GM23338 (cell line): ENCODE measurements at places on chromosomes 6 and 20.

DNA sequence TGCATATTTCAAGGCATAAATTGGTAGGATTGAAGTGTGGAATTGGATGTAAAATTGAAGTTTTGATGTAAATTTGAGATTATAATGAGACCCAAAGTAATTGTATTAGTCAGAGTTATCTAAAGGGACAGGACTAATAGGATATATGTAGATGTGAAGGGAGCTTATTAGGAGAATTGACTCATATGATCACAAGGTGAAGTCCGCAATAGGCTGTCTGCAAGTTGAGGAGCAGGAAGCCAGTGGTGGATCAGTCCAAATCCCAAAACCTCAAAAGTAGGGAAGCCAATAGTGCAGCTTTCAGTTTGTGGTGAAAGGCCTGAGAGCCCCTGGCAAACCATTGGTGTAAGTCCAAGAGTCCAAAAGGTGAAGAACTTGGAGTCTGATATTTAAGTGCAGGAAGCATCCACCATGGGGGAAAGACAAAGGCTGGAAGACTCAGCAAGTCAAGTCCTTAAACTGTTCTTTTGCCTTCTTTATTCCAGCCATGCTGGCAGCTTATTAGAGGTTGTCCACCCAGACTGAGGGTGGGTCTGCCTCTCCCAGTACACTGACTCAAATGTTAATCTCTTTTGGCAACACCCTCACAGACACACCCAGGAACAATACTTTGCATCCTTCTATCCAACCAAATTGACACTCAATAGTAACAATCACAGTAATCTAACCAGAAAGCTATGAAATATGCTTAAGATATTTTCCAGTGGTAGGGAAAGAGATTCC, 442.6 kb upstream of the PTCHD4 start:
- no peak for DNase-seq

GRCh38 chr20:7410150-7410549, 530.1 kb downstream of the HAO1 start:
- no peak for DNase-seq

DNA sequence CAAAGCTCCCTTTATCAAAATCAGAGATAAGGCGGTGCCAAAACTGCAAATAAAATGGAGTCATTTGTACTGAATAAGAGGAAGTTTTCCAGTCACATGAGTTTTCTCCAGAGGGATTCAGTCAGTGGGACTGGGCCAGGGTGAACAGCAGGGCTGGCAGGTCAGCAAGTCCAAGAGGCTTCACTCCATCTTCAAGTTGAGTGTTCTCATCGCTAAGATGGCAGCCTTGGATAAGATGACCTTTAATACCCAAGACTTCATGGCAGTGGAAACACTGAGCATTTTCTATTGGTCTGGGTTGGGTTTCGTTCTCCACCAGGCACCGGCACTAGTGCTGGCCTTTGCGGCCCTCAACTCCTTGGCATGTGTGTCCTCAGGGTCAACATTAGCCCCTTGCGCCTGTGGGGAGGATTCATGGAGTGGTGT, 29.3 kb upstream of the IGF2R start:
- no peak for DNase-seq

- peak; percentile 5 for DNase-seq
These were observed 371.8 kb upstream of the NRSN1 start for GRCh38 chr6:23754197-23754596.

- DNase-seq = no peak
These were observed 17.1 kb downstream of the NTSR1 start for GRCh38 chr20:62725596-62726268.

GRCh38 chr20:41279546-41280225, 37.8 kb downstream of the ZHX3 start:
- no peak for DNase-seq

GRCh38 chr6:107416145-107416544, 43.2 kb downstream of the PDSS2 start:
- DNase-seq = no peak

GRCh38 chr6:136737374-136737844, 54.9 kb downstream of the MAP3K5 start:
- no peak for DNase-seq

DNA sequence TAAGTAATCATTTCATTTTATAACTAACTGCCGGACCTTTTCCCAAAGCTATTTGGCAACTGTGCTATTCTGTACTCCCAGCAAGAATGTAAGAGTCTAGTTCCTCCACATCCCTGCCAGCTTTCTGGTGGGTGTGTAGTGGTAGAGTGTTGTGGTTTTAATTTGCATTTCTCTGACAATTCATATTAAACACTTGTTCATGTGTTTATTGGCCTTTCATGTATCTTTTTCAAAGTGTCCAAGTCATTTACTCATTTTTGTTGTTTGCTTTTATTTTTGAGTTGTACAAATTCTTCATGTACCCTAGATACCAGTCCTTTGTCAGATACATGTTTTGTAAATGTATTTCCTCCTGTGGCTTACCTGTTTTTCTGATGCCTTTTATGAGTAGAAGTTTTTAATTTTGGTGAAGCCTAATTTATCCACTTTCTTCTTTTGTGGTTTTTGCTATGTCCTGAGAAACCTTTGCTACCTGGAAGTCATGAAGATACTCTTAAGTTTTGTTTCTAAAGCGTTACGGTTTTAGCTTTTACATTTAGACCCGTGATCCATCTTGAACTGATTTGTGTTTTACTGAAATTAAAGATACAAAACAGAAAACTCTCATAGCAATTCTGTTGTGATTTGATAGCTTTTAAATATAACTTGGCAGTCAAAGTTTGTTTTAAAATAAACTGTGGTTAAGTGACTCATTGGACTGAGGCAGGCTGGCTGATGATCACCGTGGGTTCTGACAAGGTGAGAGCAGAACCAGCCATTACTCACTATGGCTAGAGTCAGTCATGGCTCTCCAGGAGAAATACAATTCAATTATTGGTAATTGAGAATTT, 8.0 kb downstream of the MYLIP start:
- DNase-seq = no peak

DNA sequence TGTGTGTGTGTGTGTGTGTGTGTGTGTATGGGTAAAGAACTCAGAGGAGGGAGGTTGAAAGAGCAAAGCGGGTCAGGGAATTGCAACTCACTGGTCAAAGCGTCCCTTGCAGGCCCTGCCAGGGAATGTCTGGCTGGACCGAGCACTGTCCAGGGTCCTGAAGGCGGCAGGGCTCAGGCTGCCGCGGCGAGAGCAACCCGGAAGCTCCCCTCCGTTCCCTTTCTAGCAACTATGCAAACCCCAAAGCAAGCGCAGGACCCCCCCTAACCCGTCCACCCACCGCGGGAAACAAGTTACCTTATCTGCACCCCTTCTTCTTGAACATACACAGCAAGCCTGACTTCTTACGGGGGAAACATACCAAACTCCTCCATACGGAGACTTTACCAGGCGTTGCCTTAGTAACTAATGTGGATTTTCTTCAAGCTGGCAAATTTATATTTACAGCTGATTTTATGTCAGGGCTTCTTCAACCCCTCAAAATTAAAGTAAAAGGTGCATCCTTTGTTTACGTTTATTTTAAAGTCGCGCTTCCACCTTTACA, 538 bp upstream of the GRM1 start:
- peak; percentile 82 for DNase-seq

GRCh38 chr20:45467861-45468260, 1.7 kb upstream of the WFDC2 start:
- DNase-seq = peak; percentile 15

DNA sequence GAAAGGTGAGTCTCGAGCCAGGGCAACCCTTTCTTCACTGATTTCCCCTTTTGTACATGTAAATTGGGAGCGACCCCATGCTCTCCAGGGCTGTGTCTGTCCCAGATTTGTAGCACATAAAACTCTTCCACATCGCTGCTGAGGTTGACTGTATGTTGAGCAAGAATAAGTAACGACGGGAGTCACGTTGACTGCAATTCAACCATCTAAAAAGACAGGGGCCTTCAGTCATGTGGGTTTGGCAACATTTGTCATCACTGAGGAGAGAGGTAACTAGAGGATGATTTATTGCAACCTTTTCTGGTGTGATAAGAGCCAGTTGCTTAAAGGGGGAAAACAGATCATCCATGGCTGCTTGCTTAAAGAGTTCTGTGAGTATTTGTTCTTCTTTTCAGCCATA, 159.4 kb upstream of the SULF2 start:
- no peak for DNase-seq

DNA sequence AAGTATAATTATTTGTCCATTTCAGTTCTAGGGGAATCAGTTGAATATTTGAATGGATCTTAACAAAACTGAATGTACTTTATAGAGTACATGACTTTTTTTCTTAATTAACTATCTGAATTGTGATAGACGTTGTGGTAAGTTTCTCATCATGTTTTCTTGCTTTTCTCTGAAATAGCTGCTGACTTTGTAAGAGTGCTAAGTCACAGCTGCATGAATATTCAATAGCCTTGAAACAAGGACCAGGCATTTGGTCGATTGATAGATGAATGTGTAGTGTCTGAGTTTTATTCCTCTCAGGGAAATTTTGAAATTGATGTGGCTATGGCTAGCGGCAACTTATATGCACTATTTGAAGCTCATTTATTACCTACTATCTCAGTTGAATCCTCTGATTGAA, 56.0 kb downstream of the ADGRB3 start:
- DNase-seq = no peak

GRCh38 chr6:131744432-131745287, 33.8 kb upstream of the CTAGE9 start:
- DNase-seq = peak; percentile 62

- DNase-seq = no peak
These were observed 54.9 kb downstream of the ANKRD6 start for GRCh38 chr6:89487864-89488263.

- peak; percentile 23 for DNase-seq
These were observed 585.6 kb downstream of the DHX35 start for GRCh38 chr20:39547546-39548408.

DNA sequence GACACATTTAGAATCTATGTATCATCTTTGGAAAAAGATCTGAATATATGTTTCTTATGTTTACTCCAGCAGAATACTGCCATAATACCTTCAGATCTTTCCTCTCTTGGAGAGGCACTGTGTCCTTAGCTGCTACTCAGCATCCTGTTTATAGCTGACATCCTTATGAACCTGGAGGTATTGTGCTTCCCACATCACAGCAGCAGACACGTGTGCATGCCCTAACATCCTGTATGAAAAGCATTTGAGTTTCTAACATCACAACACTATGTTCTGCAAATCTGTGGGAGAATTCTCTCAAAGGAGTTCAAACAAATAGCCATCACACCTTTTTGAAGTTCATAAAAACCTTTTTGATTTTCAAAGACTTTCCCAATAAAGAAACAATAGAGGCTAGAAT, 216.0 kb downstream of the GJA1 start:
- DNase-seq = no peak

- no peak for DNase-seq
These were observed 1.6 kb downstream of the CDH22 start for GRCh38 chr20:46306743-46307138.

- DNase-seq = peak; percentile 88
These were observed 1.9 kb upstream of the FUCA2 start for GRCh38 chr6:143513410-143513809.

GRCh38 chr20:57145089-57145631, 121.3 kb downstream of the BMP7 start:
- DNase-seq = no peak

DNA sequence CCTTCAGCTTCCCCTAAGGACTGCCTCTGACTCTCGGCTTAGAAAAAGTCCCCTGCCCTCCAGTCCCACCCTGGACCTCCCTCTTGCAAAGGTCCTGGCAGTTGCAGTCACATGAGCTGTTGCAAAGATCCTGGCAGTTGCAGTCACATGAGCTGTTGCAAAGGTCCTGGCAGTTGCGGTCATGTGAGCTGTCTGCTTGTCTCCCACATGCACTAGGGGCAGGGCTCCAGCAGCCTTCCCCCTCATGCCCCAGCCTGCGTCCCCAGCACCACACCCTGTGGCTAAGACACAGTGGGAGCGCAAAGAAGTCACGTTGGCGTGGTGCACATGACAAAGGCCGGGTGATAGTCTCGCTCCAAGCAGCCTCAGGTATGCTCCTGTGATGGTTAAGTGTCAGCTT, 82.9 kb downstream of the ZNF217 start:
- DNase-seq = no peak

GRCh38 chr6:17710331-17710730, 3.6 kb upstream of the NUP153 start:
- DNase-seq = no peak

DNA sequence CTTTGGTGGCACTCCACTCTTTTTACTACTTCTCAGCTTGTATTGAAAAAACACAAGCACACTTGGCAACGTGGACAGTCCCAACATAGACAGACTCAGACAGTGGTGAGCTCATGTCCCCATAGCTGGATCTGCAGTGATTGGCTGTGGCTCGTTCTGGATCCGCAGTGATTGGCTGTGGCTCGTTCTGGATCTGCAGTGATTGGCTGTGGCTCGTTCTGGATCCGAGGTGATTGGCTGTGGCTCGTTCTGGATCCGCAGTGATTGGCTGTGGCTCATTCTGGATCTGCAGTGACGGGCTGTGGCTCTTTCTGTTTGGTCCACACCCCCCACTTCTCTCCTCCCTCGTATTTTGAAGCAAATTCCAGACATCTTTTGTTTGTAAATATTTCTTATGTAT, 28.0 kb downstream of the OSBPL2 start:
- DNase-seq = no peak

DNA sequence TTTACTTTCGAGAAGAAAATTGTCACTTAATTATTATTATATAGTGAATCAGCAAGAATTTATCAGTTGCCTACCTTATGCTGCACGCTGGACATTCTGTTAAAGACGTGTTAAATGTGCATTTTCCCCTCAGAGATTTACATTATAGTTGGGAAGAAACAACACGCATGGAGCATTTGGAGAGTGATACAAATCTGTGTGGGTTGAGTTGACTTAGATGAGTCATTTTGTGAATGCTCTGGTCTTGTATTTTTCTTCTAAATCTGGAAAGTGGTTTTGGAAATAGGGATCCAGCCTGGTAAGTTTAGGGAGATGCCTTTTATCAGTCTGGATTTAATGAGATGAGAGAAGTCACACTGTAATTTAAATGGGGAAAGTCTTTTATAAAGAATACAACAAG, 24.0 kb upstream of the SMIM26 start:
- DNase-seq = no peak

DNA sequence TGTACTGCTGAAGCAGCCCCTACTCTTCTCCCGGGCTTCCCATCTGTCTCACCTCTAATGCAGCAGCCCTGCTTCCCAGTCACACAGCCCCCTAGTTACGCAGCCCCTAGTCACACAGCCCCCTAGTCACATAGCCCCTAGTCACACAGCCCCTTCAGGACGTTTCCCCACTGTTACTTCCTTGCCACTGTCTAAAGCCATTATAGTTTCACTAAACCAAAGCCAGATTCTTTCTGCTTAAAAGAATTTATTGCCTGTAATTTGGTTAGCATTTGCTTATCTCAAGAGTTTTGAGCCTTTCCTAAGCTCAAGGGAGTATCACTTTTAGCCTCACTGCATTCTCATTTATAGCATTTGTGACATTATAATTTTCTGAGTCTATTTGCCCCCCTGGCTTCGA, 127.9 kb downstream of the LMBRD1 start:
- no peak for DNase-seq

GRCh38 chr20:14745830-14746229, 408.4 kb upstream of the FLRT3 start:
- DNase-seq = no peak

DNA sequence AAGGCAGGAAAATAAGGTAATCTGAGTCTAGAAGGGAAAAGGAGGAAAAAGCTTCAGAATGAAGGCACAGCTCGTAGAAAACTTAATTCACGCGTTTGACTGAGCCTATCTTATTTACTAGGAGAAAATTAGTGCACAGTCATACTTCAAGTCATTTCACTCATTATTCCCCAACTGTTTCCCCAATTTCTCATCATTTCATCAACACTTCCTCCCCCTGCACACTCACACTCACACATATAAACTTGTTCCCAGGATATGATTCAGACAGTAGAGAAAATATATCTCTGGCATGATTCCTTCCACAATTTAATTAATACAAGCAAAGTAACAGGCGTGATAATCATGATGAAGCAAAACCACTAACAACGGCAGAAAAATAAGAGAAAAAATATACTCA, 94.5 kb upstream of the F13A1 start:
- DNase-seq = no peak
